ENCODE measurements at places on chromosomes 1 and 21.

- no peak for DNase-seq
Measured at GRCh38 chr1:186566140-186566855, 105.4 kb upstream of the PDC start.

GRCh38 chr1:27435566-27436203 is 43.3 kb downstream of the GPR3 start:
- no peak for DNase-seq

DNA sequence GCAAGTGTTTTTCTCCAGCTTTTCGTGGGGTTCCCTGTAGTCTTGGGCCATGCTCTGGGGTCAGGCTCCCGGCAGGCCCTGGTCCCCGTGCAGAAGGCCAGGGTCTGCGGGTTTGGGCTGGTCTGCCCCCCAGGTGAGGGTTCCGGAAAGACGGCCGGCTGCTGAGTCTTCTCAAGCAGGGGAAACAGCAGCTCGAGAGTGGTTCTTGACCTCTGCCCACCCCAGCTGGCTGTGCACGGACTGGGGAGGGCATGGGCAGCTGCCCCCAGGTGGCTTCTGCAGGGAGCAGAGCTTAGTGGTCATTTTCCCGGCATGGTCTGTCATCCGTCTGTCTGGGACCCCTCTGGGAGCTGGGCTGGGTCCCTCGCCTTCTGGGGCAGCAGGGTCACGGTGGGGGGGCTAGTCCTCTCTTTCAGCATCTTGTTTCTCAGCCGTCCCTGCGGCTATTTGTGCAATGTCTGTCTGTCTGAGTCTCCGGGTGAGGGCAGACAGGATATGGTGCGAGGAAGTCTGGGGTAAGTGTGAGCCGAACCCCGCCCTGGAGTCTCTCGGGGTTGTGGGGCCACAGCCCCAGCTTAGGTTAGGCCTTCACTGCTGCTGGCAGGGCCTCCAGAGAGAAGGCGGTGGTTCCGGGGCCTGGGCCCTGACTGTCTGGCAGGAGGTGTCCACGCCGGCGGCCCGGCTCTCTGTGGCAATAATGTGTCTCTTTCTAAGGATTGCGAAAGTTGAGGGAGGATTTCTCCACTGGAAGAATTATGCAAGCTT is 6.1 kb downstream of the SKI start:
- DNase-seq: peak; percentile 82

GRCh38 chr1:168414914-168415313 is 128.9 kb downstream of the XCL2 start:
- DNase-seq: no peak

DNA sequence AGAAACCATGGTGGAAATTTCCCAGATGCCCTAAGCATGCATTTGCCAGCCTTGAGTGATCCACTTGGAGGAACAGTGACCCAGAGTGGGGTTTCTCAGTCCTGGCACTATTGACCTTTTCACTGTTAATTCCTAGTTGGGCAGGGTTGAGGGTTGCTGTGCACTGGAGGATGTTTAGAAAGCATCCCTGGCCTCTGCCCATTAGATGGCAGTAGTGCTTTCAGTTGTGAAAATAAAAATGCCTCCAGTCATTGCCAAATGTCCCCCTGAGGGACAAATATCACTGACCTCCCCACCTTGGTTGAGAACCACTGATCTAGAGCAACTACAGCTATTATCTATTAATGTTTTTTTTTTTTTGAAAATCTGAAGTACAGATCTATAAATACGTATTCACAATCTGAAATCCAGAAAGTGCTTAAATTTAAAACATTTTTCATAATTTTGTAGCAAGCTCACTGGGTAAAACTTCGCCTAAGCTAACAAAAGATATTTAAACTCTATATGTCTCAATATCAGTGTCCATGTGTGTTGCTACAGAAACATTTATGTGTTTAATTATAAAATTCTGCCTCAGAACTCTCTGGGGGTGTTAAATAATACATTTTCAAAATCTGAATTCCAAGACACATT is 27.3 kb downstream of the F3 start:
- no peak for DNase-seq

- DNase-seq: no peak
Measured at GRCh38 chr1:20105856-20106255, 13.5 kb downstream of the PLA2G2D start.

DNA sequence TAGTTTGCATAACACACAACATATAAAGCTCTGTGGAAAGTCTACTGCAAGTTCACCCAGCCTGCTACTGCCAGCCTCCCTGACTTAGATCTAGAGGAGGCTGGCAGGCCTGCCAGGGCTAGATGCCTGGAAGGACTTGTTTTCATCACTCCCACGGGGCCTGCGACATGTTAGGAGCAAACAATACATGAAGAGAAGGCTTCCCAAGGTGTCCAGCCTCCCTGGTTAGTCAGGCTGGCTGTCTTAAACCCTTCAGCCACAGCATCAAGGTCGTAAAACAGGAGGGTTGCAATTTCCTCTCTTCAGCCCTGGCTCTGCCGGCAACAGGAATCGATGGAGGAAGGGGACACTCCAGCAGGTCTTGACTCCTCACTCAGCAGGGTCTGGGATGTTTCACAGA is 104.5 kb downstream of the NGF start:
- no peak for DNase-seq

DNA sequence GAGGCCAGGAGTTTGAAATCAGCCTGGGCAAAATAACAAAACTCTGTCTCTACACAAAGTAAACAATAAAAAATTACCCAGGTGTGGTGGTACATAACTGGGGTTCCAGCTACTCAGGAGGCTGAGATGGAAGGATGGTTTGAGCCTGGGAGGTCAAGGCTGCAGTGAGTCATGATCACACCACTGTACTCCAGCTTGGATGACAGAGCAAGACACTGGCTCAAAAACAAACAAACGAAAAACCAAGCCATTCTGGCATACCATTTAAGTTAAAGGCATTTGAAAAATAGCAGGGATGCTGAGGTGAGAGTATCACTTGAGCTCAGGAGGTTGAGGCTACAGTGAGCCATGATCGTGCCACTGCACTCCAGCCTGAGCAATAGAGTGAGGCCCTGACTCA is 5.3 kb upstream of the ALDH9A1 start:
- DNase-seq: no peak

DNA sequence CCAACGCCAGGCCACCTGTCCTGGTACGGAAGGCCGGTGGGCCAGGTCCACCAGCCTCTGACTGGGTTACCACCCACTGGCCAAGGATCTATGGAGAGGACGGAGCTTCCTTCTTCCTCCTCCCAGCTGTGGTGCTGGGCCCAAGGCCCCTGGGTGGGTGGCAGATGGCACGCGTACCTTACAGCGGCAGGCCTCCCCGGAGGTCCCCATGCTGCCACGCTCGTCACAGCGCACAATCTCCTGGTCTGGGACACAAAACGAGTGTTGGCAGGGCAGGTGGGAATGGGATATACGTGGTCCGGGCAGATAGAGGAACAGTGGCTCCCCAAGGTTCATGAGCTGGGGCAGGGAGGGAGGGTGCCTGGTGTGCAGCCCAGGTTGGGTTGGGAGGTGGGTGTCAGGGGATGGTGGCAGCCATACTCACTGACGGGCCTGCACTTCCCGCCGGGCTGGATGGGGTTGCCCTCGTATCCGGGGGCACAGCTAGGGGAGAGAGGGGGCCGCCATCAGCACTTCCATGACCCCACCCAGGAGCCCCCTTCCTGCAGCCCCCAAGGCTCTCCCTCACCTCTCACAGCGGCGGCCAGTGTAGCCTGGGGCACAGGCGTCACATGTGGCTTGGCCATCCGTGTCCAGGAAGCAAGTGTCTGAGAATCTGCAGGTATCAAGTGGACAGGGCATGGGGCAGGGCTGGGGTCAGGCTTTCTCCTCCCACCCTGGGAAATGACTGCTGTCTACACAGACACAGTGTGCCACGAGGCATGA is 58.9 kb downstream of the HSPG2 start:
- DNase-seq: no peak

DNA sequence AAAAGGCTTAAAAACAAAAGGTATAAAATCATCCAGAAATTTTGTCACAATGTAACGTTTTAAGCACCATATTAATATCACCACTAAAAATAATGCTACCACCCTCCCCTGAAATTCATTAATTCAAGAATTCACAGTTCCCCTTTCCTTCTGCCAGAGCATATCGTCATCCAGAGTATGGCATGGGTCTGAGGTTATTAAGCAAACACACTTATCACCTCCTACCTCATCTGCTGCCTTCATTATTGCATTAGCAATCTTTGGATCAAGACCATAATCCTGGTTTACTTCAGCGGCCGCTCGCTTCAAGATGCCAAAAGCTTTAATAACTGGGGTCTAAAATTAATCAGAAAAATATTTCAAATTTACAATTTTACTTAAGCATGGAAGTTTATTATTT is 6.2 kb downstream of the FH start:
- no peak for DNase-seq

GRCh38 chr1:169115891-169116585 is 9.5 kb downstream of the ATP1B1 start:
- no peak for DNase-seq

DNA sequence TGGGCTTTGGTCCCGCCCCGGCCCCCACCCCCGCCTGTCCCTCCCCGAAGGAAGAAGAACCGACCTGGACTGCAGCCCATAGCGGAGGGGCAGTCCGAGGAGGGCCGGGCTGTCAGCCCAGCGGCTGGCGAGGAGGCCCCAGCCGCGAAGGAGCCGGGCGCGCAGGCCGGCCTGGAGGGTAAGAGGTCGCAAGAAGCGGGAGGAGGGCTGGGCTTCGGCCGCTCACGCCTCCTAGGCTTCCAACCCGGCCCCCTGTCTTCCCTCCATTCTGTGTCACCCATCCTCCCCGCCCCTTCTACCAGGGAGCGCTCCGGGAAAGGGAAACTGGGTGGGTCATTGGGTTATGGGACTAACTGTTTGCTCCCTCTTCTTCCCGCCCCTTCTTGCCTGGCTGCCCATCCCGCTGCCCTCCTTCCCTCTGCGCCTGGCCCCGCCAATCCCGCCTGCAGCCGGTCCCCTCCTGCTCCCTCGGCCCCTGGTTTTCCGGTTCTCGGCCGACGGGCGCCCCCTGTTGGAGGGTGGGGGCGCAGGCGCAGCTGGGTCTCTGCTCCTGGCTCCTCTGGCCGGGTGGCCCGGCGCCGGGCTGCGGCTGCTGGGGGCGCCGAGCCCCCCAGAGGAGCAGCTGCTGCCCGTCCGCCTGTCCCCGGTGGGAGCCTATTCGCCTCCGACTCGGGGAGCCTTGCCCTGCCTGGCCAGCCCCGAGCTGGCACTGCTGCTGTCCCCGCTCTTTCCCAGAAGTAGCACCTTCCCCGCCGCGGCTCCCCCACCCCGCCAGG is 2.4 kb downstream of the RUSC1 start:
- DNase-seq: peak; percentile 89

GRCh38 chr1:93253516-93253915 is 73.0 kb downstream of the CCDC18 start:
- DNase-seq: no peak

- DNase-seq: no peak
Measured at GRCh38 chr1:40273547-40274166, 15.6 kb downstream of the ZMPSTE24 start.

GRCh38 chr1:186183970-186184628 is 191.0 kb downstream of the TPR start:
- no peak for DNase-seq

DNA sequence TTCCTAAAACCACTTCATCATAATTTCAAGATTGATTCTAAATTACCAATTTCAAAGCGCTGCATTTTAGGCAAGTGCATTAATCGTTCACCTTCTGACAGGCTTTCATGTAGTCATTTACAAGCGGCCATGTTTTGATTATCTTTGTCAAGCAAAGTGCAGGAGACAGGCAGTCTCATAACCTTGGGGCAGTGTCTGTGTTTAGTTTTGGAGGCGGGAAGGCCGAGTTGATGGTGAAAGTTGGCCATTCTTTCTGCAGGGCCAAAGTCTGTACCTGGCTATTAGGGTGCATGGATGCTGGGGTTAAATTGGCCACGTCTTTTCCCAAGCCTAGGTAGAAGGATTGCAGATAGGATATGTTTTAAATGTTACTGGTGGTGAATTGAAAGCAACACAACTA is 2.9 kb downstream of the AGPAT3 start:
- DNase-seq: no peak

DNA sequence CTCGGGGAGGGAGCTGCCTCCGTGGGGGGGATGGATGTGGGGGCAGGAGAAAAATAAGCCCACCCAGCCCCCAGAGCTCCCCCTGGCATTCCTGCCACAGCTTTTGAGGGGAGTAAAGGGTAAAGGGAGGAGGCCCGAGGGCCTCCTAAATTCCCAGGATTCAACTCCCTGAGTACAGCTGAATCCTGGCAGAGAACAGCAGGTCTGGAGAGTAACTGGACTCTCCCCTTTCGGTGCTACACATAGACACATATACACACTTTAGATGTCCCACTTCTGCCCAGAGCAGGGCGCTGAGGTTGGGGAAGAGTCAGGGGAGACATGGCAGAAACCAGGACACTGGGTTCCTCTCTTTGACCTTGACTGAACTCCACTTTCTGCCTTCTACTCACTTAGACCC is 3.0 kb downstream of the KIRREL1 start:
- no peak for DNase-seq

- no peak for DNase-seq
Measured at GRCh38 chr1:98523256-98523655, 138.3 kb upstream of the SNX7 start.

DNA sequence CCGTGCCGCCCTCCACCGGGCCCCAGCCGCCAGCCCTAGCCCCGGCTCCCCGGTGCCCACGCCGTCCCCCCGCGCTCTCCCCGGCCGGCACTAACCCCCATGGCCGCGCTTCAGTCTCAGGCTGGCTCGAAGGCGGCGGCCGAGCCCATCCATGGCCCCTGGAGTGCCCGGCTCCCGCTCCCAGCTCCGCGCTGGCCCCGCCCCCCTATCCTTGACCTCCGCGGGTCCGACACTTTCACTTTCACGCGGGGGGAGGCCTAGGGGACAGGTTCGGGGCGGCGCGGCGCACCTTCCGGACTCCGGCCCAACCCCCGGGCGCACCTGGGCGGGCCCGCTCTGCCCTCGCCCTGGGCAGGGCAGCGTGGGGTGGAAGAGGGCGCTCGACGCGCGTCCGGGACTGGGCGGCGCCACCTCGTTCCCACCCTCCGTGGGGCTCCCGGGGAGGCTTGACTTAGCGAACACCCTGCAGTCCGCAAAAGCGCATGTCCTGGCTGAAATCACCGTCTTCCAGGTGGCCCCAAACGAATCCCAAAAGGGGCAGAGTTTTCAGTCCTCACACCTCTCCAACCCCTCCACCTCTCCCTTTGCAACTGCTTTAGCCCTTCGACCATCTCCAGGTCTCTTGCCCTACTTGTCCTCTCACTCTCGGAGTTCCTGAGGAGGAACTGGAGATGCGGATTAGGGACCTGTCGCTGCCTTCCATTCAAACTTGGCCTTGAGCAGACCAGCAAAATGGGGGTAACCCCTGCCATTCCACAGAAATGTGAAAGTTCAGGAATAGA is 3.9 kb upstream of the DENND2D start:
- DNase-seq: peak; percentile 41

- DNase-seq: no peak
Measured at GRCh38 chr1:21827141-21827679, 15.1 kb downstream of the LDLRAD2 start.

DNA sequence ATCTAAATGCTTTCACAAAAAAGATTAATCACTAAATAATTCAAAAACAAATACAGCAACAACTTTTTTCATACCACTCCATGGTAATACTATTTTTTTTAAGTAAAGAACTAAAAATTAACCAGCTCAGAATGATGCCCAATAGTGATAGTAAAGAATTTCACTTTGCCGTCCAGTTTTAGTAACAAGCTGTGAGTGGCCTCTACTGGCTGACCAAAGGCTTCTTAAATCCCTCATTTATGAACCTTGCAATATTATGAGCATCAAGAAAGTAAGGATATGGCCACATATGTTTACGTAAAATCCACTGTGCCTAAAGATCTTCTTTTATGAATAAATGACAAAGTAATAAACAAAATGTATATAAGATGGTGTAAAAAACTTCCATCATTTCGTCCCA is 108.6 kb downstream of the GPATCH2 start:
- no peak for DNase-seq
